ENCODE measurements at places on chromosomes 11 and 22. TPM values are rescaled to one million over a fixed set of nuclear protein-coding genes. Genes with fewer than 3 reads are reported as not detected.

Gene TMEM126A
- polyA plus RNA-seq = 37.3 TPM

Gene TRMT2A
- polyA plus RNA-seq = 50.2 TPM

Gene TH
- 0.33 TPM for polyA plus RNA-seq

Gene OR52N4
- polyA plus RNA-seq = not detected

Gene LYVE1
- polyA plus RNA-seq = 66.6 TPM

Gene YAP1
- polyA plus RNA-seq = 74.0 TPM

Gene TMEM191B
- polyA plus RNA-seq = not detected

Gene MUC2
- 0.01 TPM for polyA plus RNA-seq

Gene HTR3A
- polyA plus RNA-seq = 0.24 TPM
